ENCODE measurements at places on chromosomes 6 and 20.
A peak's percentile ranks its signal among the peaks of the same experiment; 100 is the strongest.

- DNase-seq: no peak
Observed at GRCh38 chr6:130671577-130671976, 155.6 kb upstream of the SMLR1 start.

DNA sequence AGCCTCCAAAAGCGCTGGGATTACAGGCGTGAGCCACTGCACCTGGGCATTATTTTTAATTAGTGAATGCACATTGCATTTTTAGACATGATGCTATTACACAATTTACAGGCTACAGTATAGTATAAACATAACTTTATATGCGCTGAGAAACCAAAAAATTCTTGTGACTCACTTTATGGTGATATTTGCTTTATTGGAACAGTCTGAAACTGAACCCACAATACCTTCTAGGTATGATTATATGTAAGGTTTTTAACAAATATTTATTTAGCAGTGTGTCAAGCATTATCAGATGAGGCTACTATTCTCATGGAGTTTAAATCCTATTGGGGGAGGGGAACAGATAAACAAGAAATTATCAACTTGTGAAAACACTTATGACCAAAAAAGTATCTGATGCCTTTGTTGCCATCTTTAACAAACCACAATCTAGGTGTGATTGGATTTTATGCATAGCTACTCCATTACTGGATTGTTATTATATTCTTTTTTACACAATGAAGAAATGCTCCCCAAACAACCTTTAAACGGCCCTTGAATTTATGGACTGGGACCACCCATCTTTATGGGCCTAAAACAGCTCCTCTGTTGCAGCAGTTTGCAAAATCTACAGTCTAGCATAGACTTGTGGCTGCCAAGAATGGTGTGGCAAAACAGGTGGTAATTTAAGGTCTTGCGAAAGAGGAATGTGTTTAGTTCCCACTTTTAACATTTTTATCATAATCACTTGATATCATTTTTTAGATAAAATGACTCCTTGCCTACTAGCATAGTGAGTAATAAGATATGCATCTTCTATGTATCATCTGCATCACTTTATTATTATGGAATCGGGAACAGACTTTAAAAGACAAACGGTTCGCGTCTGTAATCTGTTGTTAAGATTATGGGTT, 159.2 kb upstream of the C6orf118 start:
- DNase-seq: no peak

DNA sequence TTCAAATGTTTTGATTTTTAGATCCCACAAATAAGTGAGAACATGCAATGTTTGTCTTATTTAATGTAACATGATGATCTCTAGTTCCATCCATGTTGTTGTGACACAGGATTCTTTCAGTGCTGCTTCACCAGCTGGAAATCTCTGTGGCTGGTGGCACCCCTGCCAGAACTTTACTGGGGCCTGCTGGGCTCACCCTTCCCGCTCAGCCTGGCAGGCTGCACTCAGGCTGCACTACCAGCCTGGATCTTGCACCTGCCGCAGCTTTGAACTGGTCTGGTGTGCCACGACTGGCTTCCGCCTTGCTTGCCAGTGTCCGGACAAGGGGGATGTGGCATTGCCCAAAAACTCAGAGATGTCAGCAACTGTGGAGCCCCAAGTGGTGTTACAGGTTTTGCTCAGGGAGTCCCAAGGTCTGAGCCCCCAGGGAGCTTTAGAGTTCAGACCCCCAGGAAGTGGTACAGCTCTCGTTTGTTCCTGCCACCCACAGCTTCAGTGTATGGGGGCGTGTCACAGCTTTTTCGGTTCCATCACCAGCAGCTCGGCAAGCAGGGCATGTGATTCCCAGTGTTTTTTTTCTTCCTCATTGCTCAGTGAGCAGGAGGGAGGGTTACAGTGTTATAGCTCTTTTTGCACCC, 72.3 kb upstream of the SYNCRIP start:
- DNase-seq: no peak

DNA sequence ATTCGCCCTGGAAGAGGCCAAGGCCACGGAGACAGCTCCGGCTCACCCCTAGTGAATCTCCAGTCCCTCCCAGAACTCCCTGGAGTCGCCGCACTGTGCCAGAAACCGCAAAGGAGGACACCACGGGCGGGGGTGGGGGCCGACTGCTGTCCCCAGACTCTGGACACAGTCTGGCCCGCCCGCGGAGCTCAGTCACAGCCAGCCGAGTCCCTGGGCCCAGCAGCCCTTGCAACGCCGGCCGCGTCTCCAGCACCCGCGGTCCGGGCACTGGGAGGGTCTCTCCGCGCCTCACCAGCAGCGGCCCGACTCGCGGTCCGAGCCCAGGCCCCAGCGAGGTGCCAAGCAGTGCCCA, 518 bp downstream of the PEX6 start:
- peak; percentile 44 for DNase-seq

- DNase-seq: peak; percentile 56
Observed at GRCh38 chr6:42255050-42255449, 37.4 kb upstream of the MRPS10 start.

Measured in ELR (cell line).